Stimulated activated CD8-positive, alpha-beta memory T cell treated with anti-CD3 and anti-CD28 coated beads, Interleukin-7, amount 100 ng/mL, for 48 hours (primary cell): ENCODE measurements at places on chromosomes 12 and 14.
A peak's percentile ranks its signal among the peaks of the same experiment; 100 is the strongest.

- DNase-seq: peak; percentile 27
These were observed 479 bp downstream of the GPR135 start for GRCh38 chr14:59464486-59465315.

- DNase-seq: no peak
These were observed 3.1 kb downstream of the GARIN2 start for GRCh38 chr14:67192366-67192765.

DNA sequence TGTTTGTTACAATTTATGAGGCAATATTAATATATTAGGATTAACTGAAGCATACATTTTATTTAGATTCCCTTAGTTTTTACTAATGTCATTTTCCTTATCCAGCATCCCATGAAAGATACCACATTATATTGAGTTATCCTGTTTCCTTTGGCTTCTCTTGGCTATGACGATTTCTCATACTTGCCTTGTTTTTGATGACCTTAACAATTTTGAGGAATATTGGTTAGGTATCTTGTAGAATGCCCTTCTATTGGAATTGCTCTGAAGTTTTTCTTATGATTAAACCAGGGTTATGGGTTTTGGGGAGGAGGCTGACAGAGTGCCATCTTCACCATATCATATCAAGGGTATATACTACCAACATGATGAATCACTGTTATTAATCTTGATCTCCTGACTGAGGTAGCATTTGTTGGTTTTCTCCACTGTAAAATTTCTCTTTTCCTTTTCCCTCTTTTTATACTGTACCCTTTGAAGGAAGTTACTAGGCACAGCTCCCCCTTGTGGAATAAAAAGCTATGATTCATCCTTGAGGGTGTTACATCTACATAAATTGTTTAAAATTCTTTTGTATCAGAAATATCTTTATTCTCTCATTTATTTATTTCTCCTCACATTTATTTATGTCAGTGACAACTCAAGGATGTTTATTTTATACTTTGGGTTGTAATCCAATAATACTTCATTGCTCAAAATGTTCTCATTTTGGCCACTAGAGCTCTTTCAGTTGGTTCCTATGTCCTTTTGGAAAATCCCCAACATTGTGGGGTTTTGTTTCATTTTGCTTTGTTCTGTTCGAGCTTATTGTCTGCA lies 239.0 kb downstream of the SLC16A7 start:
- DNase-seq: no peak

DNA sequence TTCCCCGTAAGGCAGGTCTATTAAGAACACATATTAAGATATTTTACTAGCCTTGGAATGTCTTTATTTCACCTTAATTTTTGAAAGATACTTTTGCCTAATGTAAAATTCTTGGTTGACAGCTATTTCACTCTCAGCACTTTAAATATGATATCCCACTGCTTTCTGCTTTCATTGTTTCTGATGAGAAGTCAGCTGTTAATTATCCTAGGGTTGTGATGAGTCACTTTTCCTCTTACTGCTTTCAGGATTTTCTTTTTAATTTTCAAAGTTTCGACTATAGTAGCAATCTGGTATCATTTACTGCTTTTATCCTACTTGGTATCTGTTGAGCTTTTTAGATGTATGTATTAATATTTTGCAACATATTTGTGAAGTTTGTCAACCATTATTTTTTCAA lies 578.9 kb upstream of the ATP2B1 start:
- DNase-seq: no peak

- DNase-seq: no peak
These were observed 427.5 kb upstream of the MGAT4C start for GRCh38 chr12:86683568-86684304.

DNA sequence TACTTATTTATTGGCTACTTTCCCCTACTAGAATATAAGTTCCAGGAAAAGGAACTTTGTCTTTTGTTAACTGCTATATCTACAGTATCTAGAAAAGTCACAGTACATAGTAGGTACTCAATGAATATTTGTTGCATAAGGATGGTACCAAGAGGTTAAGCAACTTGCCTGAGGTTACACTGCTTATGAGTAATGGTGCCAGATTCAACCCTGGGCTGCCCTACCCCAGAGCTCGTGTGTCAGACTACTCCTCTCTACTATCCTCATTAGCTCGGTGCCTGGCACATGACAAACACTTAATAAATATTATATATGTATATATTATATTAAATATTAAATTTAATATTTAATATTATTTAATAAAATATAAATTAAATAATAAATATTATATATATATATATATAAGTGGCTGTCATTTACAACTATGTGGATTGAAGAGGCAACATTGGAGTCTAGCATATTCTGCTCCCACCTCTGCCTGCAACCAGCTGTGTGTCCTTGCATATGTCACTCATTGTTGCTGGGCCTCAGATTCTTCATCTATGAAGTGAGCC lies 25.4 kb downstream of the UTP20 start:
- no peak for DNase-seq

DNA sequence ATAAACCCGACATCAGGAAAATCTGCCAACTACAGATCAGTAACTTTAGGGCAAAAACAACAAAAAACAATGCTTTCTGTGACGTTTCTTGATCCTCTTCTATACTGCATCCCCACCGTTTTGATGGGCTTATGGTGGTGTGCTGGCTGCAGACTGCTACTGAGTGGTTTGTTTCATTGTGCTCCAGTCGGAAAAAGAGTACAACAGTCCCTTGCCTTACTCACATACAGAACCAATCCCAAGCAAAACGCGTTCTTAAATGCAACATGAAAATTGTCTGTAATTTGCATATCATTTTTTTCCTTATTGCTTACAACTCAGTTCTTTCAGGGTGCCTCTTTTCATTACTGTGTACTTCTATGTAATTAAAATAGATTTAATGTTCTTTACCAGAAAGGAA lies 2.3 kb downstream of the ETV6 start:
- no peak for DNase-seq

- no peak for DNase-seq
These were observed 33.5 kb upstream of the C12orf42 start for GRCh38 chr12:103529306-103529705.

DNA sequence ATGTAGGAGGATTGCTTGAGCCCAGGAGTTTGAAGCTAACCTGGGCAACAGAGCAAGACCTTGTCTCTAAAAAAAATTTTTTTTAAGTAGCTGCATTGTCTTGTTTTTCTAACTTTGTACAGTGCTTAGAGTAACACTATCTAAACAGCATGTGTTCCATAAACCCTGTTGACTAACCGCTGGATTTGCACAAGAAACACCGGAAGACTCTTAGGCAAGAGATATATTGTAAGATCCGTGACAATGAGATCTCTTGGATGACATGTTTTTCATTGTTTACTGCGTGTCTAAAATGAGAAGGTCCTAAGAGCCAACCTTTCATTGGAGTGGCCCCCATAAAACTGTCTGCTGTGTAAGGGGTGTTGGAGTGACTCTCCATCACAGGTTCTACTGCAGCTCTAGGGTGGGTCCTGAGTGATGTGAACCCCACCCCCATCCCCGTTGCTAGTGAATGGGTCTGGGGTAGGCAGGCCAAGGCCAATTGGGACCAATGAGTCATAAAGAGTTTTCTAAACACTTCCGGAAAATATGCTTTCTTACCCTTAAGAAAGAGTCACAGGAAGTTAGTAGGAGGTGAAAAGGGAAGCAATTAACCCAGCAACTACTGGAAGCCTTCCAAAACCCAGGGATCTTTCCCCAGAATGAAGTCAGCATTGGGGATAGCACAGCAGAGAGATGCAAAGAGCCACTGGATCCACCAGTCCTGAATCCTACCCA lies 24.3 kb upstream of the PCNX1 start:
- no peak for DNase-seq

DNA sequence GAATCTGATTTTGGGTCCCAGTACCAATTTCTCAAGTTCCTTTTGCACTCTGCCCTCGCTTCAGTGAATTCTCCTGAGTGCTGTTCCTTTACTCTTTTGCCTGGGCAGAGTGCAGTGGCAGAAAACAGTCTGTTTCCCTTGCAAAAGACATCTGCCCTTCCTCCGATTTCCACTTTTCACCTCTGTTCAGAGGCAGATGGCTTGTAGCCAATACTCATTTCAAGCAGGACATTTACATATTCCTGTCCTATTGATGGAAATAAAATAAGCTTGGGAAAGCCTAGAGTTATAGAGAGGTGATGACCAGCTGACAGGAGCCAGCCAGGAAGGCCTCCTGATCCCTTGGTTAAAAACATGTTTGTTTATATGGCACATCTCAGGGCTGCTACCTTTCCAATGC lies 111.0 kb downstream of the SLC8A3 start:
- no peak for DNase-seq

- no peak for DNase-seq
These were observed 32.4 kb downstream of the CCDC59 start for GRCh38 chr12:82325540-82326336.

DNA sequence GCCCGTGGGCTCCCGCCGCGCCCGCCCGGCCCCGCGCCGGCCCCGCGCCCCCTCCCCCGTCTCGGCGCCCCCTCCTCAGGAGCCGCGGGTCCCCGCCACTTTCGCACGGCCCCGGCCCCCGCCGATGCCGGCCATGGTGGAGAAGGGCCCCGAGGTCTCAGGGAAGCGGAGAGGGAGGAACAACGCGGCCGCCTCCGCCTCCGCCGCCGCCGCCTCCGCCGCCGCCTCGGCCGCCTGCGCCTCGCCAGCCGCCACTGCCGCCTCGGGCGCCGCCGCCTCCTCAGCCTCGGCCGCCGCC lies 263 bp downstream of the RCOR1 start:
- DNase-seq: no peak

DNA sequence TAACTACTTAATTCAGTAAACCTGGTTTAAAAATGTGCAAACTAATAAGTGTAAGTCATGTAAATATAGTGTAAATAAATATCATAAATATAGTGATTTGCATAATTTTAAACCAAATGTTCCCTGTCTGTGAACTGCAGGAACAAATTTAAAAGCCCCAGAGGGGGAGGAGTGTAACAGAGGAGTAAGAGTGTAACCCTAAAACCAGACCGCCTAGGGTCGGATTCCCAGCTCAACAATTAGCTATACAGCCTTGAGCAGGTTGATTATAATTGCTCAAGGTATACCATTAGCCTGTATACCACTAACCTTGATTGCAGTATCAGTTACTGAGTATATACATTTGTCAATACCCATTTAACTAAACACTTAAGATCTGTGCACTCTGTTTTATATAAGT lies 218.4 kb downstream of the ADAMTS20 start:
- DNase-seq: no peak

- no peak for DNase-seq
These were observed 31.4 kb upstream of the RFX4 start for GRCh38 chr12:106551410-106551809.

DNA sequence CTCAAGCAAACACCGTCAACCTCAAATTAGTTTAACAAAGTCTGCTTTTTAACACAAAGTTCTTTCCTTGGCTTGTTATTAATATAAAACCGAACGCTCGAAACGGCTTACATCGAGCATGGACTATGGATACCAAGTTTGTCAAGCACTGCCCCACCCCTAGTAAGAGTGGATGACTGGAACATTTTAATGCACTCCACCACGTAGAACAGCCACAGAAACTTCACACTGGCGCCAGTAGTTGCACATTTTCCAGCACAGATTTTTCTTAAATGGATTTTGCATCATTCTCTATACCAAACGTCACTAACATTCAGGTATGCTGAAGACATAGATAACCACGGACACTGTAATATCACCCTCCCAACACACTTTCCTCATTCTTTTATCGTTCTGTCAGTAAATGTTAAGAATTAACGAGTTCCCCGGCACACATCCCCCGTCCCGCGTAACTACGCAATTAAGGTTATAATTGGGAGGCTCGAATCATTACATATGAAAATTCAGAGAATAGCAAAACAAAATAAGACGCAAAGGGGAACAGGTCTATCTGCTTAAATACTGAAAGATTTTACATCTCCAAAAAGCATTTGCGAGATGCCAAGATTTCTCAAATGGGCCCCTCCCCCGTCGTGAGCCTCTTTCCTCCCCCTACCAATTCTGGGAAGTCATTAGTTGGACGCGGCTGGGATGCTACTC lies 990 bp downstream of the FERMT2 start:
- DNase-seq: no peak

- DNase-seq: no peak
These were observed 7.1 kb upstream of the WASHC4 start for GRCh38 chr12:105100207-105100985.

DNA sequence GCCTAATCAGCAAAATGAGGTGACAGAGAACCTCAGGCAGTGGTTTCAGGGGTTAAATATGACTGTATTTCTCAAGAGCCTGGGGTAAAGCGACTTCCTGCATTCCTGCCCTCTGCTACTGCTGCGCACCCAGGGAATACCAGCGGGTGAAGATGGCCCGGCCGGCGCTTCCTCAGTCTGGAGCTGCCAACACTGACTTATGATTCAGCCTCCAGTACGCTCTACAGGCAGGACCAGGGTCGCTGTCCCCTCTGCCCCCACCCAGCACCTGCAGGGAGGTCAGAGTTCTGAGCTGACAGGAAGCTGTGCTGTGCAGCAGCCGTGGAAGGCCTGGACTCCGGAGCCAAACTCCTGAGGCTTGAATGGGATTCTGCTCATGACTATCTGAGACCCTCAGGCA lies 127.9 kb downstream of the PIWIL1 start:
- DNase-seq: no peak

GRCh38 chr14:69980457-69981425 lies 101.5 kb downstream of the SMOC1 start:
- DNase-seq: no peak

DNA sequence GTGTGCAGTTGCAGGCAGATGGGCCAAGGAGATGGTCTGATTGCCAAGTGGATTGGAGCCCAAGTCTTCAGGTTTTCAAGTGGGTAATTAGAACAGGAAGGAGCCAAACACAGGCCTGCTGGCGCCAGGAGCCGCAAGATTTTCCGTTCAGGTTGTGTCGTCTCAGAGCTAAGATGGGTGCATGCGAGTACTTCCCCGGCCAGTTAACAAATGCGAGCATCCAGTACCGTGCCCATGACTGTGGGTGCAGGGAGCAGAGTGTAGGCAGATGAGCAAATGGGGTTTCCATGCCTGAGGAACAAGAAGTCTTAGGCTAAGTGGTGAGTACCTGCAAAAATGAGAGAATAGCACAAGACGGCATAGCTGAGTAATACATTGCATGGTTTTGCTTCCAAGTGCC lies 90.5 kb downstream of the CHST11 start:
- no peak for DNase-seq

DNA sequence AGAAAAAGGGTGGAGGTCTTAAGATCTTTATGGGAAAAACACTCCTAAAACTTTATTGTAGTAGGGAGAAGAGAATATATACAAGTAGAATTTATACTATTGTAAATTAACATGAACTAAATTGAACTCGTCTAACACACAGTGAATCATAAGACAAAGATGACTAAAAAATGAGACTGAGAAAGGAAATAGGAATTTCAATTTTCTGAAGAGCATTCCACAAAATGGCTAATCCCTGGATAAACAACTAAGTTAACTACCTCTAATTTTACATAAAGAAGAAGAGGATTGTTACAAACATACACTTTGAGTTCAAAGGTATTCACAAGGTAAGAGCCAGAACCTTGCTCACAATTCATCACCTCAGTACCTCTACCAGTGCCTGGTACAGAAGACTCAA lies 2.0 kb downstream of the MAP4K5 start:
- DNase-seq: no peak

DNA sequence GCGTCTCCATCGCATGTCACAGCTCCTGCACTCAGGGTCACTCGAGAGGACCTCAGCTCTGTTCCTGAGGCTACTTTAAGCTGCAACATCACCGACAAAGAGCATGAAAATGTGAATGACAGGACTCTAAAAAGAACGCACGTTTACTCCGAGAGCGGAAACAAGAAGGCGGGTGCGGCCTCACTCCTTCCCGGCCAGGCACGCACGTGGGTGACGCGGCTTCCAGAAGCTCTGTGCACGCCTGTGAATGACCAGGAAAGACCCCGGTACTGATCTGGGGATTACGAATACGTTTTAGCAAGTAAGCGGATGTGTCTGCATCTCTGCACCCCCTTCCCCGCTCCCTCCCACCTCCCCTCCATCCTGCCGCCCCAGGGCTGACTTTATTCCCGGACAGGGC lies 15.2 kb upstream of the GALNT9 start:
- no peak for DNase-seq
